Neural crest cell (in vitro differentiated cells): ENCODE measurements at places on chromosomes 4 and X.

DNA sequence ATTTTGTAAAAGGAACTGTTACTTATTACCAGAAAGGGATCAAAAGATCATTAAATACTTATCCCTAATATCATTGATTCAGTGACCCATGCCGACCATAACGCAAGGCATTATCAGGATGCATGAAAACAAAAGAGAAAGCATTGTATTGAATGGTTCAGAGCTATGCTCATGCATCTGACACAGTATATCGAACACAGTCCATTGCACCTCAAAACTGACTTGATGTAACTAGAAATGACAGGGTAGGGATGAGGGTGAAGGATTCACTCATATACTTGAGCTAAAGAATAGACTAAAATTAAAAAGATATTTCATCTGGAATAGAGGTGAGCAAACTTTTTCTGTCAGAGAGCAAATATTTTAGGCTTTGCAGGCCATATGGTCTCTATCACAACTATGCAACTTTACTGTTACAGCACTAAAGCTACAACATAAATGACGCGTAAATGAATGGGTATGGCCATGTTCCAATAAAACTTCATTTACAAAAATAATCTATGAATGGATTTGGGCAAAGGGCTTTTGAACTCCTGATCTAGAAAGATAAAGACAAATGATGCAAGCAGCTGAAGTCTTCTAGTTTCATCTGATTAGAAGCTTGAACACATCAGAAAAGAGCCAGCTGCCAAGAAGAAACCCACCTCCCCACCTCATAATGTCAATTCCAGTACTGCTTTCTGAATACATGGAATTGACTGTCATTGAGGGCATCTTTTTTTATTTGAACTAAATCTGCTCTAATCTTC lies 12.9 kb upstream of the SPP1 start:
- DNase-seq, result no peak

DNA sequence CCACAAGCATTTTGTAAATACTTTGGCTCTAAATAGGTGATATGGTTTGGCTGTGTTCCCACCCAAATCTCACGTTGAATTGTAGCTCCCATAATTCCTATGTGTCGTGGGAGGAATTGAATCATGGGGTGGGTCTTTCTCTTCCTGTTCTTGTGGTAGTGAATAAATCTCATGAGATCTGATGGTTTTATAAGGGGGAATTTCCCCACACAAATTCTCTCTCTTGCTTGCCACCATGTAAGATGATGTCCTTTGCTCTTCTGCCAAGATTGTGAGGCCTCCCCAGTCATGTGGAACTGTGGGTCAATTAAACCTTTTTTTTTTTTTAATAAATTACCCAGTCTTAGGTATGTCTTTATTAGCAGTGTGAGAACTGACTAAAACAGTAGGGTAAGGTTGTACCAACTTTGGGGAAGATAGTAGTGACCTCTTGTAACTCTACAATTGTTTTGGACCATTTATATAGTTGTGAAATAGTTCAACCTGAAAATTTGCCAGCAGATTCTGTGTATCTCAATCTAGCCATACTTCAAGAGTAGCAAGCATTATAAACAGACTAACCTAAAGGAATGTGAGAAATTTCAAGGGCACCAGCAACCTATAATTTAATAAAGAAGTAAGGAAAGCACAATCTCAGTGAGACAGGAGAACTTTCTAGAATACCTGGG lies 727.8 kb downstream of the GRID2 start:
- no peak for DNase-seq

DNA sequence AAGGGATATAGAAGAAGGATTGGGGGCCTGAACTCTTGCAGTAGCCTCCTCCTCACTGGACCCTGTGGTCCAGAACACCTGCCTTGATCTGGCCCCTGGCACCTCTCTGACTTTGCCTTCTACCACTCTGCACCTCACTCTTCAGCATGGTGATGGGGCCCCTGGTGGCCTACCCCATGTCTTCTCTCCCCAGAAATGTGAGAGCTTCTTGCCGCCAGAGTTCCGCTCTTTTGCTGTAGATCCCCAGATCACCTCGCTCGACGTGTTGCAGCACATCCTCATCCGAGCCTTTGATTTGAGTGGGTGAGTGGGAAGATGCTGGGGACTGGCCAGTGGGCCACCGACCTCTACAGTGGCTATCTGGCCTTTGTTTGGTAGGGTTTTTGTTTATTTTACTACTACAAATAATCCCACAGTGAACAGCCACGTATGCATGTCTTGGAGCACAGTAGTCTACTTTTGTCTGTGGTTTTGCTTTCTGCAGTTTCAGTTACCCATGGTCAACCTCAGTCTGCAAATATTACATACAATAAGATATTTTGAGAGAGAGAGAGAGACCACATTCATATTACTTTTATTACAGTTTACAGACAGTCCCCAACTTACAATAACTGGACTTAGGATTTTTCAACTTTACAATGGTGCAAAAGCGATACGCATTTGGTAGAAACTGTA lies 1.8 kb downstream of the TBC1D25 start:
- DNase-seq, result no peak

- DNase-seq, result no peak
These were observed 37.9 kb downstream of the LDB2 start for GRCh38 chr4:16860516-16860915.

- DNase-seq, result no peak
These were observed 449.6 kb downstream of the GLUD2 start for GRCh38 chrX:121496966-121497365.

- no peak for DNase-seq
These were observed 219.9 kb upstream of the GLRA2 start for GRCh38 chrX:14309431-14309830.

GRCh38 chr4:78625073-78625472 lies 73.5 kb downstream of the ANXA3 start:
- DNase-seq, result no peak

DNA sequence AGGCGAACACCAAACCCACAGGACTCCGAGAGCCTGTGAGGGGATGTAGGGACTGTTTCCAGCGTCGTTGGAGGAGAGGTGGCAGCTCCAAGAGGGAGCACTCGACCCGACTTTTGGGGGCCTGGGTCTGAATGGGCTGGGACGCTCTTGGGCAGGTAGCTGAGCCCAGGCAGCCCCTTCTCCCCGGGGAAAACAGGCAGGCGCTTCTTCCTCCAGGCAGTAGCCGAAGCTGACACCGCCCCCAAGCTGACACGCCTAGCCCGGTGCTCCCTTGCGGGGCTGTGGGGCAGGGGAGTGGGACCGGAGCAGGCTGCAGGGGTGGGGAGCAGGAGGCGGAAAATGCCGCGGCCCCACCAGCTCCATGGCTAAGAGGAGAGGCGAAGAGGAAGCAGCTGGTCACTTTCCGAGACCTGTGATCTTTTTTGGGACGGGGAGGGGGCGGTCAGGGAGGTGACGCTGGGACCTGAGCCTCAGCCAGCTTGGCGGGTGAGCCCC lies 4.2 kb downstream of the NKX1-1 start:
- no peak for DNase-seq

DNA sequence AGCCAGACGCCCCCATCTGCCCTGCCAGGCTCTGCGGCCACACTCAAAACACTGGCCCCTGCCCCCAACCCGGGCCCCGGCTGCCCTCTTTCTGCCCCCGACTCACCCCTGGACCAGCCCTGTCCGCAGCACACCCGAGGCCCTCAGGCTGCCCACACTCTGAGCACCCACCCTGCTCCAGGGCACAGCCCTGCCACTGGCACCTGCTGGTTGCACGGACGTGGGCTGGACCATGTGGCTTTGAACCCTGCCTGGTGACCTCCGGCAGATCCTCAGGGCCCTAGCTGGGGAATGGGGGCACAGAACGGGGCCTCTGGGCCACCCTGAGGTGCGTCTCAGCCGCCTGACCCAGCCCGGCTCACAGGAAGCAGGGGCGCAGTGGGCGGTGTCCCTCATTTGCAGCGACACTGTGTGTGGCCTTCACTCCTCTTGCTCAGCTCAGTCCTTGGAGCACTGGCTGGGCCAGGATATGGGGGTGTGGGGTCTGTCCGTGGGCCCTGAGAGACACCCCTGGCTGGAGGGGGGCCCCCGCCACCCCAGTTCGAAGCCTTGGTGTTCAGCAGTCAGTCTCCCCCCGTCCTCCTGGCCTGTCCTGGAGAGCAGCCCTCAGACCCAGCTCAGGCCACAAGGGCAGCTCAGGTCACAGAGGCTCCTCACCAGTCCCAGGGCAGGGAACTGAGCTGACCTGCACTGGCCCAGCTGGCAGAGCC lies 73.2 kb downstream of the FAM53A start:
- DNase-seq, result no peak

DNA sequence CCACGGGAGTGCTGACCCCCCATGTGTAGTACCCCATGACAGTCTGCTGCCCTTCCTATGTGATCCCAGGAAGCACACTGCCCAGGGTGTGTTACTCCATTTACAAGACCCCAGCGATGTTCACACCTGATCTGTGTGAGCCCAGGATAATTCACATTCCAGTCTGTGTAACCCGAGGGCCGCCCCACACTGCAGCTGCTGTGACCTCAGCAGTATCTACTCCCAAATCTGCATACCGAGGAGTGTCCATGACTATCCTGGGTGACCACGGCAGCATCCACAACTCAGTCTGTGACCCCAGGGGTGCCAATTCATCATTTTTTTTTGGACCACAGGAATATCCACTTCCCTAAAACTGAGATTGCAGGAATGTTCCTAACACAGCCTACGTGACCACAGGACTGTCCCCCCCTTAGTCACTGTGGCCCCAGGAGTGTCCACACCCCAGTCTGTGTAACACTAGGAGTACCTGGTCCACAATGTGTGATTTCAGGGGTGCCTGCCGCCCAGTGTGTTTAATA lies 7.8 kb upstream of the GLOD5 start:
- no peak for DNase-seq

GRCh38 chr4:145830699-145831098 lies 107.9 kb downstream of the ZNF827 start:
- DNase-seq, result no peak

DNA sequence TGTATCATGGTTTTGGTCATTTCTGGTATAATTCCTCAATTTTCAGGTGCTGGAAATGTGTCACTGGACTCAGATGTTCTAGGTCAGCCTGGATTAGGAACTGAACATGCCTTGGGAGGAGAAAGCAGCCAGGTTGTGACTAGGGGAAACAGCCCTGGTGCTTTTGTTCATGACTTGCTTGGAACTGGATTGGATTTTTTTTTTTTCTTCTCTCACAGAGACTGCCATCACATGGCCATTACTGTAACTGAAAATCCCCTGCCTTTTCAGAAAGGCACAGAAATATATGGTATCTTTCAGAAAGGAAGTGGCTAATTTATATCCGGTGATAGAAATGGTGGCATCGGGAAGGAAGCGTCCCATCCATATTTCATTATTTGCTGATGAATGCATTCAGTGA lies 34.6 kb downstream of the SEPTIN11 start:
- no peak for DNase-seq

DNA sequence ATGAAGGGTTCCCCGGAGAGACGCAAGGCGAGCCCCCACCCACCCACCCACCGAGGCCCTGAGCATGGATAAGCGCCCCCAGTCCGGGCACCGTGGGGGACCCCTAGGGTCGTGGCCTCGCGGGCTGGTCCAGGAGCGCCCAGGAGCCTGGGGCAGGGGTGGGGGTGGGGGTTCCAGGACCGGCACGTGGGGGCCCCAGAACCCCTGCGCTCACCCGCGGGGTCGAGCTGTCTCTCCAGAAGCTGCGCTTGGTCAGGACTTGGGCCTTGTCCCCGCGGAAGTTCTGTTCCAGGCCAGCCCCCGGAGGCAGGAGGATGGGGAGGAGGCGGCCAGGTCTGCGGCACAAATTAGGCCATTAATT lies 11.2 kb upstream of the SHOX start:
- no peak for DNase-seq

- no peak for DNase-seq
These were observed 2.3 kb downstream of the APBB2 start for GRCh38 chr4:41211951-41212615.

- no peak for DNase-seq
These were observed 29.3 kb upstream of the BCOR start for GRCh38 chrX:40127052-40127451.

DNA sequence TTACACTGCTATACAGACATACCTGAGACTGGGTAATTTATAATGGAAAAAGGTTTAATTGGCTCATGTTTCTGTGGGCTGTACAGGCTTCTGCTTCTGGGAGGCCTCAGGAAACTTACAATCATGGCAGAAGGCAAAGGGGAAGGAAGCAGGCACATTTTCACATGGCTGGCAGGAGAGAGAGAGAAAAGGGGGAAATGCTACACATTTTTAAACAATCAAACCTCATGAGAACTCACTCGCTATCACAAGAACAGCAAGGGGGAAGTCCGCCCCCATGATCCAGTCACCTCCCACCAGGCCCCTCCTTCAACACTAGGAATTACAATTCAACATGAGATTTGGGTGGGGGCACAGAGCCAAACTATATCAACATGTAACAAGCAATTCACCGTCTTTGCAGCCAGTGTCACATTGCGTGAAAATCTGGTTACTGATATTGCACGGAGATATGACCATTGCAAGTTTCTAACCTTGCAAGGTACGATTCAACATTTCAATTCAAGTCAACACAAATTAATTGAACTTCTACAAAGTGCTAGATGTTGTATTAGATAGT lies 61.7 kb upstream of the RELL1 start:
- no peak for DNase-seq

DNA sequence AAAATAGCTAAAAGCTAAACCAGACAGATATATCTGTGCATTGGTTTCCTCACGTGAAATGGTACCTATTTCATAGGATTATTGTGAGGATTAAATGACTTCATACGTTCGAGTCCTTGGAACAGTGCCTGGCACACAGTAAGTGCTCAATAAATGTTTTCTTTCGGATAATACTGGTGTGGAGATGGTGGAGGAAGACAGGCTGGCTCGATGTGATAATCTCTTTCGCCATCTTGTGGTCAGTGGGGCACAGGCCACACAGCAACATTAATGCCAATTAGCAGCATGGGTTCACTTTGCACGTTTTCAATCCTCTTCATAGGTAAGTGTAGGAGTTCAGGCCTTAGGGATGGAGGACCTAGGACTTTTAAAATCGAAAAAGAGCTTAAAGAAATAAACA lies 9.3 kb downstream of the PAGE4 start:
- DNase-seq, result peak; percentile 8

GRCh38 chrX:110408949-110409588 lies 50.4 kb downstream of the RTL9 start:
- no peak for DNase-seq

DNA sequence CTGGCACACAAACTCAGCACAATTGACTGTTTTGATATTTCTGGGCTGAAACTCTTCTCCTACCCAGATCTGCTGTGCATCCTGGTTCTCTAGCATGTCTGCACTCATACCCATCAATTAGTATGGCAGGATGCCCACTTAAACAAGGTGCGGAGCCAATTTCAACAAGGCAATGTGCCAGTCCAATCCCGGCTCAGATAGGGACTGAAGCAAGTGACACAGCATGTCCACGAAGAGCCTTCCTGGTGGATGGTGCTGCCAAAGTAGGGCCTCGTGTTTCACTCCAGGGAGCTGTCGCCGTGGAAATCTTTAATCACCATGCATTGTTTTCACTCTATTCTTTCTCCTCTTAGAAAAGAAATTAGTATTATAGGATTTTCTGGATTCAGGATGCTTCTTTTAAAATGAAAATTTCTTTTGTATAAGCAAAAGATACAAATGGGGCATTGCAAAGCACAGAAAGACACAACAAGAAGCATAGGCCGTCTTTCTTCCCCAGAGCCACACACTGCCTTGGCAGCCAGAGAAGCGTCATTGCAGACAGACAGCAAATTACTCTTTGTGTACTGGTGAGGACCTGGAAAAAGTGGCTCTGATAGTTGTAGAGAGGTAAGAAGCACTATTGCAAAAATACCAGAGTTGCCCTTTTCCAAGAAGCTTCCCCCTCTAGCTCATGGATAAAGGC lies 40.6 kb upstream of the LSM6 start:
- DNase-seq, result no peak
